ENCODE measurements at places on chromosomes 3 and 15.

GRCh38 chr3:141972399-141972798 lies 96.0 kb downstream of the ATP1B3 start:
- DNase-seq: no peak

DNA sequence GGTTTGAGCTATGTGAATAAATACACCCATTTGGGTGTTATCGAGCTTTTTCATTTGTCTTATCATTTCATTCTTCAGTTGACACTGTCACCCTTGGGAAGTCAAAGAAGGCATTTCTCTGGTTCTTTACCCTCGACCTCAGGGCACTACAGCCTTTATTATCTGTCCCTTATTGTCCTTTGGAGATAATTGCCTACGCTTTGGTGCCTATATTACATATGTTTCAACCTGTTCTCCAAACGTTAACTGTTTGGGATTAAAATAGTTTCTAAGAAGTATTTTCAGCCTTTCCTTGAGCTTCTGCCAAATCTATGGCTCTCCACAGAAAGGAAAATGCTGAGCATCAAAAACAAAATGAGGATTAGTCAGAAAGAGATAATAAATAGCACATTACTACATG lies 395.4 kb upstream of the ADAMTS9 start:
- no peak for DNase-seq

DNA sequence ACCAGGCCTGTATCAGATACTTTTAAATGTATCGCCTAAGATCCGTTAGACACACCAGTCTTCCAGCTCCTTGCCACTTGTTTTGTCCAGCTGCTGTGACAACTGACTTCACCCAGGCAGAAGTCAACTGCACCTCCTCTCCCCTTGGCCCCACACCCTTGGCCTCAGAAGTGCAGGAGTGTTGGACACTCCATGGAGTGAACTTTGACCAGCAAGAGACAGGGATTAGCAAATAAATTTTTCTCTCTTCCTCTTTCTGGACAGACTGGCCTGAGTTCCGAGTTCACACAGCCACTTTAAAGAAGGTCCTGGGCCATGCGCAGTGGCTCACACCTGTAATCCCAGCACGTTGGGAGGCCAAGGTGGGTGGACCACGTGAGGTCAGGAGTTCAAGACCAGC lies 2.9 kb upstream of the CLN6 start:
- no peak for DNase-seq

DNA sequence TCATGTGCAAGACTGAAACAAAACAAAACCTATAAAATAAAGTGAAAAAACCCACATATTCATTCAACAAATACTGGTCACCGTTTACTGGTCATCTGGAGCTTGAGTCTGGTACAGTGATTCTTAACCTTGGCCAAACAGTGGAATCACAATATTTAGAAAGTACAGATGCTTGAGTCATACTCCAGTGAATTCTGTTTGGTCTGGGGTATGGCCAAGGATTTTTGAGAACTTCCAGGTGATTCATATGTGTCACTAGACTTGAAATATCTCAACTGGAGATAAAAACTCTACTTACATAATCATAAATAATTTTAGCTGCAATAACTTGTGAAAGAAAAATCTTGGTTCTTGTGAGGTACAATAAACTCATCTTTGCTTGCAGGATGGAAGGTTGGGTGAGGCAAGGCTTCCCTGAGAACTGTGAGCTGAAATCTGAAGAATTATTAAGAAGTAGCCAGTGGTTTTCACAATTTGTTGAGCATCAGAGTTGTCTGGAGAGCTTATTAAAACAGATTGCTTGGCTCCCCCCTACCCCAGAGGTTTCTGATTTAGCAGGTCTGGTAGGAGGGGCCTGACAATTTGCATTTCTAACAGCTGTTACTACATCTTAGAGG lies 9.6 kb downstream of the NEK11 start:
- no peak for DNase-seq

DNA sequence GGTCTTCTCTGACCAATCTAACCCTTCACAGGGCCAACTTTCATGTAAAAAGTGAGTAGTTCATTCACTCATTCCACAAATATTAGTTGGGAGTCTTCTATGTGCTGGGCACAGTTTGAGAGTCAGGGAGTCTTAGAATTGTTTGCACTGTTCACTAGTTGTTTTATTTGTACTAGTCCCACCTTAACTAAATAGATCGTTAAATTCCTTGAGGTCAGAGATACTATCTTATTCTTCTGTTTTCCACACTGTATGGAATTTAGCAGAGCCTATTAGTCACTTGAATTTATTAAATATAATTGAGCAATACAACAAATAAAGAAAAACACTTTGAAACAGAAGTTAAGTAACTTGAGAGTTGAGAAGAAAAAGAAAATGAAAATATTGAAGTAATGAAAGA lies 40.8 kb upstream of the SPTSSB start:
- DNase-seq: no peak

GRCh38 chr3:189502676-189503257 lies 128.4 kb upstream of the TP63 start:
- DNase-seq: no peak

DNA sequence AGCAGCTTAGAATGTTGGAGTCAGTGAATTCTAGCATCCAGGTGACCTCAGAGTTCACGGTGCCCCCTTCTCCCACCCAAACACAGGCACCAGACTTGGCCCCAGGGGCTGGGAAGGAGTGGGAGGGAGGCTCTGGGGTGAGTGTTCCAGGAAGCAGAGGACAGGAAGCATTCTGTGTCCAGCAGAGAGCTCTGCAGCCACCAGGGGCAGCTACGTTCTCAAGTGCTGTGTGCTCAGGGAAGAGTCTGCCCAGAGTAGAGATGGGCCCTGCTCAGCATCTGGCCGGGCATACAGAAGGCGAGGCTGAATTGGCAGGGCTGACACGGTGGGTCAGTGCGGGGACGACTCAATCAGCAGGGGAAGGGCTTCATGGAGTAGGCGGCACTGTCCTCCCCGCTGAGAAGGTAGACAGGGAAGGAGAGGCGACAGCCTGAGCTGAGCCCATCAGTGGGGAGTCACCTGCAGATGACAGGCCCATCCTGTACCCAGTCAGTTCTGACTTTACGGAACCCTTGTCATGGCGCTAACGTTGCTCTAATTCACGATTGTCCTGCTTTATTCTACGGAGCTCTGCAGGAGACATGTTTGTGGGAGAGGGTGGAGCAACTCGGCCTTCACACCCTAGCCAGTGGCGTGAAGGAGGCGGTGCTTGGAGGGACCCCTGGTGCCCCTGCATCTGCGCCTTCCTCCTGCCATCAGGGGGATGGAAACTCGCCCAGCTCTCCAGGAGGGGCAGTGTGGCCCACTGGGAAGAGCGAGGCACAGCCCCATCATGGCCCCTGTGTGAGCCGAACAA lies 82.2 kb downstream of the C3orf70 start:
- DNase-seq: no peak

GRCh38 chr3:159761848-159762635 lies 226.6 kb upstream of the IL12A start:
- no peak for DNase-seq

GRCh38 chr15:32818758-32819447 lies 101.1 kb downstream of the GREM1 start:
- DNase-seq: no peak

DNA sequence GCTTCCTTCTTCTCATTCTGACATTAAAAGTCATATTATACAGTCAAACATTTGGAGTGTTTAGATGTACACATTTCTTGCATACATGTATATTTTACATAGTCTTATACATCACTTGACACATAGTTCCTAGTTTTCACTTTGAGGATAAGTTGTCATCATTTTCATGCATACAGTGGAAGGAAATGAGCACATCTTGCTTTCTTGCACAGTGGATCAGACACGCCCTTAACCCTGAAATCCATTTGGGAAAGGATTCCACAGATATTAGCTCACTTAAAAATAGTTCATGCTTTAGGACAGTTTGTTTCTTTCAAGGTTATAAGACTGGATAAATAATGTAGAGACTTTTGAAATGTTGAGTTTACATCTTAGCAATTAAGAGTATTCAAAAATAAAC lies 148.6 kb upstream of the MME start:
- no peak for DNase-seq

DNA sequence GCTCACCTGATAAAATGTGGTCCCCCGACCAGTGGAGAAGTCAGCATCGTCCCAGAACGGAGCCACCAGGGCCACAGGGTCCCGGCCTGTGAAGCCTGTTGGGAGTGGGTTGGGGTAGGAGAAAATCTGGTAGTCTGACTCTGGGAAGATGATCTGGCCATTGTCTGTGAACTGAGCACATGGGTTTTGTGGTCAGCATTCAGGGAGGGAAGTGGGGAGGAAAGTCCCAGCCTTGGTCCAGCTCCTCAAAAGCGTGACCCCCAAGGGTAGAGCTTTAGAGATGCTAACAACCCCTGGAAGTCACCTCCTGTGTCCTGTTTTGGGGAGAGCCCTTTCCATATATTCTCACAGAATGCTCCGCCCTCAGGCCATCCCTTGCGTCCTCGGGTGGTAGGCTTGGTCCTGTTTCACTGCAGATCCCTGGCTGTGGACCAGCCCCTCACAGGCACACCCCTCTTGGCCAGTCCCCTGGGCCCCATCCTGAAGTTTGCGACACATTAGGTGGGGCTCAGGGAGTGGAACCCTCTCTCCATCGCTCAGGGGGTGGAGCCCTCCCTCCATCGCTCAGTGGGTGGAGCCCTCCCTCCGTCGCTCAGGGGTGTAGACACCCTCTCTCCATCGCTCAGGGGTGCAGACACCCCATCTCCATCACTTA lies 40.0 kb downstream of the MUC4 start:
- no peak for DNase-seq

DNA sequence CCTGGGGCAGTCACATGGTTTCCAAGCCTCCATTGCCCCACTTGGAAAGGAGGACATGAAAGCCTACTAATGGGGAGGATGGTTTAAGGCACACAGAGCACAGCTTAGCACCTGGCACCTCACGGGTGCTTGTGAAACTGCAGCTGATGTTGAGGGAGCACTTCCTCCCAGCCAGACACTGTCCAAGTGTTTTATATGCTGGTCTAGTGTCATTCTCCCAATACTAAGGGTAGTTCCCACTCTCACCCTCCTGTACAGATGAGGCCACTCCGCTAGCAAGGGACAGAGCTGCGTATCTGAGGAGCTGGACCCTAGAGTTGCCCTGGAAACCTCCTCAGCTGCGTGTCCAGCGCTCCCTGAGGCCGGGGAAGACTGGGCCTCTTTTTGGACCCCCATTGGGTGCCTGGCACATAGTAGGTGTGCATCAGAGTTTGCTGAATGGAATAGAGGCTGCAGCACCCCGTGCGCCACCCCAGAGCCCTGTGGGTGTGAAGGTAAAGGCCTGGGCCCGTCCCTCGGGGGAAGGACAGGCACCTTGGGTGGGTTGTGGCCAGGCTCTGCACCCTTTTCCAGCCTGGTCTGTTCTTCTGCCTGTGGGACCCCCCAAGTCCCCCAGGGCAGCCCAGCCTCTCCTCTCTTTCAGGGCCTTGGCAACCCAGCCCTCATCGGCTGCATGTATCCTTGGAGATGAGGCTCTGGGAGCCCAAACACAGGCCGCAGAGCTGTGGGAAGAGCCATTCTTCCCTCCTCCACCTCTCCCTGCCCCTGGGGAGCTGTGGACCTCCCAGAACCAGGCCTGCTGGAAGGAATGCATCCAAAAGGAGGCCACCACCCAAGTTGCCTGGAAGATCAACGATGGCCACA lies 31.3 kb downstream of the DNASE1L3 start:
- DNase-seq: no peak

DNA sequence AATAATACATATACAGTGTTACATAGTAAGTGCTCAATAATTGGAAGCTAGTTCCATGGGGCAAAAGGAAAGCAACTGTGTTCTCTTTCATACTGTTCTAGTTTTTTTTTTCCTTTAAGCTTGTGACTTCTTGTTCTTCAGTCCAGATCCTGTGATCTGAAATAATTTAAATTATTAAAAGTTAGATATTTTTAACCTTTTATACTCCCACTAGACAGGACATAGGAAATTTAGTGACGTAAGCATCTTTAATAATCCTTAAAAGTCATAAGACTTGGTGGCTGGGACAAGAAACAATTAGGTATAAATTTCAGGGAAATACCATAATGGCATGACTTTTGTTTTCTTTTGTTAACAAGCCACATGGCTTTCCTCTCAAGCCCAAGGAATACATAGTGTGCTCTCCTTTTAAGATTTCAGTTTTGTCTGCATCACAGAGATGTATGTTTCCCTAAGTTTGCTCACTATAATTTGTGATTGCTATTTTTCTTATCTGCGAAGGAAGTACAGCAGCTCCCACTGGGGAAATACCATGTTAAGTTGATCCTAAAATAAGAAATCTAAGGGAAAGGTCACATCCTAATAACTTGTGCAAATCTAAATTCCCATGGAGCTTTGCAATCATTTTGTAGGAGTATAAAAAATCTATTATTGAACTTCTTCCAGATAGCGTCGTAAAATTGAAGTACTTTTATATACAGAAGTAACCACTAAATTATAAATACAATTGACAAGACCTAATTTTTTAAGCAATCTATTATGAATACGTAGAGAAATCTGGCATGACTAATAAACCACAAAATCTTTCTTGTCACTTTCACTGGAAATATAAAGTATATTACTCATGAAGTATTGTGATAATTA lies 30.1 kb downstream of the PPARG start:
- no peak for DNase-seq

DNA sequence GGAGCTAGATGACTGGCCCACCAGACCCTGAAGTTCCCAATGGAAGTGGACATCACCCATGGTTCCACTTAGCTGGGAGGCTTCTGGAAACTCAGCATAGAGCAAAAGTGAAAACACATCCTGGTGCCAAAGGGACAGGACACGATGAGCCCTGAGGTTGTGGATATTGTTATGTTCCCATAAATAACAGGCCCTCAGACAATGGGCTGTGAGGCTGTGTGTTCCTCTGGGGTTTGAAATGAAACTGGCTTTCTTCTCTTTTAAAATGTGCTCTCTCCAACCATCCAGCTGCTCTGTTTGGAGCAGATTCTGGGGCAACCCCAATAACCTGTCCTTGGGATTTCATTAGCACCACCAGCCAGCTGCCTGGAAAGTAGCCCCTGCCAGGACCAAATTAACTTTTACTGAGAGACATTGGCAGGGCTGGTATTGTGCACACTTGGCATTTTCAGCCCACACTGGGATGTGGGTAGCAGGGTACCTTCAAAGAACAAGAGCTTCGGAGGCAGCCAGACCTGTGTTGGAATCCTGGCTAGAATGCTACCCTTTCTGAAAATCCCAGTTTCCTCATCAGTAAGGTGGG lies 97.5 kb downstream of the DNAJB8 start:
- DNase-seq: no peak

- no peak for DNase-seq
Observed at GRCh38 chr15:99721104-99721778, 12.0 kb downstream of the LYSMD4 start.

- DNase-seq: no peak
Observed at GRCh38 chr3:124663690-124664089, 66.6 kb upstream of the UMPS start.

DNA sequence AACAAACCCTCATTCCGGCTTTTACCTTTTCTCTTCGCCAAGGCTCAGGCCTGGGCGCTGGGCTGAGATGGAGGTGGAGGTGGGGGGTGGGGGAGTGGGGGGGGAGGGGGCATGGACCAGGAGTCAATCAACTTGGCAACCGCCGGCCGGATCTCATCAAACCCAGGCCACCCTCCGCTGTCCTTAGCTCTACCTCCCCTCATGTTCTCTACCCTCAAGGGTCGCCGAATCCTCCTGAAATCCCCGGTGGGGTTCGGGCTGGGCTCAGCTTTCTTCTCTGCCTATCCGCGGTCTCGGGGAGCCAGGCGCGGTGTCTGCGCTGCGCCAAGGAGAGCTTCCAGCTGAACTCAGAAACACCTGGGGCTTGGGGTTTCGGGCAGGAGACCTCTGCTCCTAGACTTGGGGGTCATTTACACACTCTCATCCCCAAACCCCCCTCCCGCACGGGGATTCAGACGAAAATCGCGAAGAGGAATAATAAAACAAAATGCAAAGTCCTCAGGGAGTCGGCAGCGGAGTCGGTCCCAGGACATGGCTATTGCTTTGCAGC lies 2.5 kb downstream of the ONECUT1 start:
- no peak for DNase-seq

GRCh38 chr15:24039683-24040082 lies 352.6 kb upstream of the NDN start:
- no peak for DNase-seq
